Activated CD8-positive, alpha-beta memory T cell treated with anti-CD3 and anti-CD28 coated beads, Interleukin-2, amount 50 U/mL, for 4 hours (primary cell): ENCODE measurements at places on chromosomes 11 and 22.

- DNase-seq, result no peak
These were observed 1.5 kb upstream of the IGF2 start for GRCh38 chr11:2140411-2141400.

DNA sequence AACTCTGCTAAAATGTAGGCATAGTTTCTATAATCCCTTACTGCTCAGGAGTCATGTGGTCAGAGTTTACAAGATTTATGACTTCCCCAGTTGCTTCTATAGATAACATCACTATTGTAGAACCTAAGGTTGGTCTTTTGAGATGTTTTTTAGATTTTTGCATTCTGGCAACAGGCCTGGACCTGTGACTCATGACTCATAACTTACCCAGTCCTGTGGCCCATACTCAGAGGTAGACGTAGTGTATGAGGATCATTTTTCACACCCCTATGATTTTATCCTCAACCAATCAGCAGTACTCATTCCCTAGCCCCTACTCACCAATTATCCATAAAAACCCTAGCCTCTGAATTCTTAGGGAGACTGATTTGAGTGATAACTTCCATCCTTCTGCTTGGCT is 384.4 kb upstream of the DDI1 start:
- DNase-seq, result no peak

- no peak for DNase-seq
These were observed 7.9 kb upstream of the SPON1 start for GRCh38 chr11:13954591-13954990.

GRCh38 chr11:92322225-92322624 is 97.6 kb downstream of the FAT3 start:
- no peak for DNase-seq

DNA sequence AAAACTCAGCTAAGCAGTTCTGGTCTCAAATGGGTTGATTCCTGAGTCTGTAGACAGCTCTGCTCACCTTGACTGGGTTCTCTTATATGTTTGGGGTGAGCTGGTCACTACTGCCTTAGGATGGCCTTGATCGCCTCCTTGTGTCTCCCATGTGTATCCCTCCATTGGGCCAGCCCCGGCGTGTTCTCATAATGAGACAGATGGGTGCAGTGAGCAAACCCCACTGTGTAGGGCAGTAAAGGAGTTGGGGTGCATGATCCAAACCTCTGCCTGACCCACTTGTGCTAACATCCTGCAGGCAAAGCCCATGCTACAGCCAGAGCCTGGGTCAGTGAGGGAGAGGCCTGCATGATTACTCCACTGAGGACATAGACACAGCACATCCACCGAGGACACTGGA is 657.6 kb downstream of the BRD1 start:
- no peak for DNase-seq

- DNase-seq, result no peak
These were observed 10.5 kb downstream of the ASPHD2 start for GRCh38 chr22:26439559-26439958.

- DNase-seq, result peak; percentile 55
These were observed 429 bp downstream of the VEGFB start for GRCh38 chr11:64234647-64235379.
